ENCODE measurements at places on chromosomes 5 and 9.
A peak's percentile ranks its signal among the peaks of the same experiment; 100 is the strongest.

DNA sequence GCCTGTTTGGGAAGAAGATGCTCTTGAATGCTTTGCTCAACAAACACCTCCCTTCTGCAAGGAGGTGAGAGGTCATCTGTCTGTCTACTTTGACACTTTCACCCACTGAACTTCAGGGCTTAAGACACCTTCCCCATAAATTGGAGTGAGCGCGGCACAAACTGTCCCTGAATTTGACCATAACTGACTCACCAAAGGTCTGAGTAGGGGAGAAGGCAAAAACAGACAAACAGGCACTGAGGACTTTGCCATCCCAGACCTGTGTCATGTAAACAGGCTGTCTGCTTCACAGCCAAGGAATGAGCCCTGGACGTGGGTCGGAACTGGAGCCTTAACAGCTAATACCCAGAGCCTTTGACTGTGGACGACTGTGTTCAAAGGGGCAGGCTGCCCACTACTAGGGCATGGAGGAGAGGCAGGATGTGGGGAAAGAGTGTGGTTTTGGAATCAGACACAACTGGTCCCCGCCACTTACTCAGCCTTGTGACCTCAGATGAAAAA is 320.9 kb upstream of the KLF4 start:
- DNase-seq: no peak

- no peak for DNase-seq
These were observed 38.7 kb downstream of the F2R start for GRCh38 chr5:76754668-76755078.

GRCh38 chr9:133201424-133202144 is 7.5 kb downstream of the OBP2B start:
- DNase-seq: peak; percentile 14

DNA sequence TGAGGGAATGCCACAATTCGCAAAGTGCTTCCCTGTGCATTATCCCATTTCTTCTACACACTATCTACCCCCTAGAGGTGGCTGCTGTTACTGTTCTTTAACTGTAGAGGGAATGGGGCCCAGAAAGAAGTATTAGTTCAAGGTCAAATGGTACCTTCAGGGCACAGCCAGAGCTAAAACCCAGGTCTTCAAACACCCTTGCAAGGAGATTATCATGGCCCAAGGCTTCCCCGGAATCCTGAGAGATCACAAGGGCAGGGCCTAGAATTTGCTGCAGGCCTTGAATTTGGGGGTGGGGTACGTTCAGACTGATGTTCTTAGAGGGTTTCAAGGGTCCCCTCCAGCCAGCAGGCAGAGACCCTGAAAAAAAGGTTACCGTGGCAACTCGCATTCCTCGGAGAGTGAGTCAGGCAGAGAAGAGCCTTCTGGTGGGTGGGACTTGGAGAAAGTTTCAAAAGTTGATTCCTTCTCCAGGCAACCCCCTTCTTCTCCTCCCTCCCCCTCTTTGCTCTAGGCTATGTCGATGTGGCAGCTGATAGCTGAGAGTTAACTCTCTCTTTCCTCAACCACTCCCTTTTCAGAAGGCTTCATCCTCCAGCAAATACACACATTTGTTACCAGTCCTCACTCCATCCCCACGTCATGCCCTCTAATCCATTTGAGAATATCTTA is 1.9 kb downstream of the SPARC start:
- peak; percentile 53 for DNase-seq

DNA sequence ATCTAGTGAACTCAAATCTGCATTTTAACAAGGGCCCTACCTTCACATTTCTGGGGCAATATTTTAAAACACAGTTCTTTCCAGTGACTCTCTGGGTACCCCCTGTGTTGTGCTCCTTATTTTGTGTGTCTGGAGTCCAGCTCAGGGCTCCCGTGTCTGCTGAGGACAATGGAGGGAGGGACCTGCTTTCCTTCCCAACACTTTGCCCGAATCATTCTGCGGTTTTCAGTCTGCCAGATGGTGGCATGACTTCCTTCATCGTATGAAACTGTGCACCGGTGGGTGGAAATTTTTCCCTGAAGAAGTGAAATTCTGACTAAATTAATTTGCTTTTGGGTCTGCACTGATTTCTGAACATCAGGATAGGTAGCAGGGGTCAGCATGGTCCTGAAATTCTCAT is 153.6 kb upstream of the CD180 start:
- no peak for DNase-seq

- no peak for DNase-seq
These were observed 803.9 kb upstream of the CDH10 start for GRCh38 chr5:25448646-25449045.

DNA sequence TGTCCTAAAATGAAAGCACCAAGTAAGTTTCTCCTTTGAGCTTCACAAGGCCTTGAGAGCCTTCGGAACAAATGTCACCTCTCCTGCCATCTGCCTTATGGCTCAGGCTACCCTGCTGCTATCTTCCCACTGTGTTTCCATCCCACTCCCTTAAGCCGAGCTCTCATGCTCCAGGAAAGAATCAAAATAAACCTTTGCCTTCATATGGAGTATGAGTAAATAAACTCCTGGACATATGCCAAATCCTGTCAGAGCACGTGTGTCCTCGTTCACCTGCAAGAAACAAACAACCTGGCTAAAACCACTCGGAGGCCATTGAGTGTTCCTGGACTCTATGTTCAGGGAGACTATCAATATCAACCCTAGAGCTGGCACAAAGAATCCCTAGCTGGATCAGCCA is 122.3 kb upstream of the CCDC112 start:
- no peak for DNase-seq

DNA sequence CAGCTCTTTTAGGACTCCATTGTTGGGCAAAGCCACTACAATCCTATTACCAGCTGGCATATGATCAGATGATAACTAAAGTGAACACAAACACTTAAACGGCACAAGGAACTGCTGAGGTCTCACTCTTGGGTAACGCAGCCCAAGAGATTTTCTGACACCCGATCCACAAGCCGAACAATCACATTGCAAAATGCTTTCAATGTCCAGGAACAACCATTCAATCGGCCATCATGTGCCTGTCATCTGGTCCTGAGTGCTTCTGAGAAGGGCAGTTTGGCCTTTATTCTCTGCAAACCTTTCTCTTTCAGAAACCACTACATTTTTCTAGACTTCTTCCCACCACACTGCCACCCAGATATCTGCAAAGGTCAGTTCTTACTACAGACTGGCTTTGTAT is 283.1 kb downstream of the GLIS3 start:
- DNase-seq: no peak

DNA sequence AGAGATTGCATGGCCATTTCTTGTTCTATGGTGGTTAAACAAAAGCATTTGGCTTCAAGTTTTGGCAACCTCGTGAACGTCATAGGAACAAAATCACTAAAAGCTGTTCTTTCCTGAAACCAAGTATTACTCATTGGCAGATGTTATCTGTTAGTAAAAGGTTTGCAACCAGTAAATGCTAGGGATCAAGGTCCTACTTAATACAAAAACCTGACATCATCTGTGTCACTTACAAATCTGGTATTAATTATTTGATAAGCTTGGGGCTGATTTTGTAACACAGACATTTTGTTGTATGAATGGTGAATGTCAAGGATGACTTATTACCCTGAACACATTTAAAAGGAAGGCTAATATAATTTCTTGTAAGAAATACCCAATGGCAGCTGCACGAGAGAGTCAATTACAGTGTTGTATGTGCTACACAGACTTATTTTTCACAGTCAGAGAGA is 486.4 kb upstream of the ZNF608 start:
- no peak for DNase-seq

GRCh38 chr5:13212886-13213285 is 731.6 kb downstream of the DNAH5 start:
- no peak for DNase-seq

DNA sequence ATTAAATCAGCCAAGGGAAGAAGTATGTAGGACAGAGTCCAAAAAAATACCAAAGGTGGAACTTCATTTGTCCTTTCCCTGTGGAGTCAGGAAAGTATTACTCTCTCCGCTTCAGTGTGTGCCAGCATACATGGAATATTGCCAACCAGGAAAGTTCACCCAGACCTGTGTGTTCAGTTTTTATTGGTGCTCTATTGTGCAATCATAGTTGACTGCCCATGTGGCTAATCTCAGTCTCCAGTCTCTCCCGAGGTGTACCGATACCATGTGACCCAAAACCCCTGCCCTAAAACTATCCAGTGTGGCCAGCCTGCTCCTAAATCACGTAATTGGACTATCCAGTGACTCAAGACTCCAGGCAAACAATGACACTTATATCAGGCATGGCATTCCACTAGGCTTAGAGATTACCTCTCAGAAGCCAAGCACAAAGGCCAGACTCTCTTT is 38.8 kb downstream of the NFX1 start:
- DNase-seq: peak; percentile 89

- no peak for DNase-seq
These were observed 181.5 kb upstream of the RAI14 start for GRCh38 chr5:34474573-34475021.

- no peak for DNase-seq
These were observed 1088.6 kb downstream of the MAT2B start for GRCh38 chr5:164593982-164594381.

DNA sequence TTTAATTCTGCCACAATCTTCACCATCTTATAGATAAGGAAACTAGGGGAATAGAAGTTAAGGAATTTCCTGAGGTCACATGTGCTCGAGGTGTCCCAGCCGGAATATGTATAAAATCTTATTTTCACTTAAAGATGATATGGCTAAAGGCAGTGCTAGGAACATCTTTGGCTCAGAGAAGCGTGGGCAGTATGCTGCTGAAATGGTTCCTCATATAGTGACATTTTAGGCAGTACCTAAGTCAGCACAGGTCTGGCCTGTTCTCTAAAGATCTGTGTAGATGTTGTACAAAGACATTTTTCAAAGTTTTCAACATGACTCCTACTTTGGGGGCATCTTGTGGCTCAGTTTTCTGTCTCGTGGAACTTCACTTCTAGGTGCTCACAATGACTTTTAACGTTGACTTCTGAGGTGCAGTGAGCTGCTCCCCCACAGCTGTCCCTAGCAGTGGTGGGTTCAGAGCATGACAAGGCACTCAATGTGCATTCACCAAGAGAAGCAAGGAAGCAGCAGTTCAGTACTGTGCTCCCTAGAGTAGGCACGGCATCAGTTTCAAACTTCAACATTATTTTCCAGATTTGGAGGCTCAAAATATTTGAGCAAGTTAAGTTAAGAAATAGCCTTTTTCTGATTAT is 40.3 kb downstream of the TNFAIP8 start:
- no peak for DNase-seq

All from breast epithelium (tissue), 4 donors.